NCI-H748 treated with DMSO at 0.1 percent for 48 hours (cell line): ENCODE measurements at places on chromosomes 1 and 21.

DNA sequence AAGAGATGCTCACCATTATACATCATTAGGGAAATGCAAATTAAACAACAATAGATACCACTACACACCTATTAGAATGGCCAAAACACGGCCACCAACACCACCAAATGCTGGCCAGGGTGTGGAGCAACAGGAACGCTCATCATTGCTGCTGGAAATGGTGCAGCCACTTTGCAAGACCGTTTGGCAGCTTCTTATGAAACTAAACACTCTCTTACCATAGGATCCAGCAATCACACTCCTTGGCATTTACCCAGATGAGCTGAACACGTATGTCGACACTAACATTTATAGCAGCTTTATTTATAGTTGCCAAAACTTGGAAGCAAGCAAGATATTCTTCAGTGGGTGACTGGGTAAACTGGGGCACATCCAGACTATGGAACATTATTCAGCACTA, 28.9 kb upstream of the ADARB1 start:
- DNase-seq, result no peak

DNA sequence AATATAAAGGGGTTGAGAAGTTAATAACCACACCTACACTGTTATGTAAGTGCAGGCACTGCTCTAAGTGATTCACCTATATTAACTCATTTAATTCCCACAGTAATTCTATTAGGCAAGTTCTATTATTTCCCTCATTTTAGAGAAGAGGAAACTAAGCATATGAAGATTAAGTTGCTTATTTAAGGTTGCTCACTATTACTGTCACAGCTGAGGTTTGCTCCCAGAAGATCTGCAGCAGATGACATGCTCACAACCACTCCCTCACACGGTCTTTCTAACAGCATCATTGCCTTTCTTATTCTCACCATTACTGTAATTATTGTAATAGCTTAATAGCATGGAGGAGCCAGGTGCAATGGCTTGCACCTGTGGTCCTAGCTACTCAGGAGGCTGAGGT, 196.4 kb upstream of the GREM2 start:
- no peak for DNase-seq

DNA sequence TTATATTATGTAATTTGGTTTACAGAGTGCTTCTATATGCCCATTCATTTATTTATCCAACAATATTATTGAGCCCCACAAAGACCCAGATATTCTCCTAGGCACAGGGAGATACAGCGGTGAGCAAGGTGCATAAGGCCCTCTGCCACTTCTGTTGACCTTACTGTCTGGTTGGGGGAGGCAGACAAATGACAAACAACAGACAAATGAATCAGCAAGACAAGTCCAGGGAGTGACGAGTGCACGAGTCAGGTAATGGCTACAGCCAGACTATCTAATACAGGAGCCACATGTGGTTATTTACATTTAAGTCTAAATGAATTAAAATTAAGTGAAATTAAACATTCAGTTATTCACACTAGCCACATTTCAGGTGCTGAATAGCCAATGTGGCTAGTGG, 22.0 kb upstream of the BCAR3 start:
- no peak for DNase-seq

DNA sequence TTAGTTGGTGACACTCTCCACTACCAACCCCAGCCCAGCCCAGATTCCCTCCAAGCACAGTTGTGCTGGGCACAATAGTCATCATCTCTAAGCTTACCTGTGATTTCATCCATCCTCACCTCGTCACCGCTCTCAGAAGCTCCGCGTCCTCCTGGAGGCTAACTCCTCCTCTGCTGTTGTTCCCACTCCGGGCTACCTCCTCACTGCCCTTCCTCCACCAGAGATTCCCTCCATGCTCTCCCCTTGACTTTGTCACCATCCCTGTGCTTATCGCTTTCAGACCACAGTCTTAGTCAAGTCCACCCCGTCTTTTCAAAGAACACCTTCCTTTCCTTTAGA, 47.0 kb upstream of the KIF26B start:
- DNase-seq, result no peak

DNA sequence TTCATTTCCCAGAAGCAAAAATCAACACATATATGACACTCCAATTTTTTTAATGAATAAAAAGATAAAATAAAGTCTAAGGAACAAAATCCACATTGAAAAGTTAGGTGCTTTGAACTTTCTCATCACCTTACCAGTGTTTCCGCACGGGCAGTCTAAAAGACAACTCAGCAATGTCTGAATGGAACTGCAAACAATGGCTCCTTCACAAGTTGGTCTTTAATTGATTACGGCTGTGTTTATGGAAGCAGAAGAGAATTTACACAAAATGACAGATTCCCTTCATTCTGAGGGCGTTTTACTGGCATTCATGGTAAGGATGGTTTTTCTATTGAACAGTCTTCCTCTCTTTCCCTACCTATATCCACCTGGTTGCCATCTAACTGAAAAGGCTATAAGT, 65.0 kb upstream of the RNPC3 start:
- DNase-seq, result no peak

DNA sequence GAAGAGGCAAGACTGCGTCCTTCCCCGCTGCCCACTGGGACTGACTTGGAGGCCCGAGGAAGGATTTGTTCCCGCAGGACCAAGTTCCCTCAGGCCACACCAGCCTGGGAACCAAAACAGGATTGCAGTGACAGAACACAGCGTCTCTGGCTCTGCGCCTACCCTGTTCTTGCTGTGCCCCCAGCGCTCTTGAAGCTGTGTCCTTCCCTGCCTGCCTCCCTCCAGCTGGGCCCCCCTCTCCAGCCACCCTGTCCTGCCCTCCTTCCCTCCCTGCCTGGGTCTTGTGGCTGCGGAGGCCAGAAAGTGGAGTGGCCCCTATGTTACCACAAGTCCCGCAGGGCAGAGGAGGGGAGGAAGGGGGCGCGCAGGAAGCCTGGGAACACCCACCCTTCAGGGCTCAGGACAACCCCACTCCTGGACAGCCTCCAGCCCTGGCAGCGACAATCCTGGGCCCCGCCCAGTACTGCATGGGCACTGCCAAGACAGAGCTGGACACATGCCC, 164.9 kb downstream of the DYRK1A start:
- no peak for DNase-seq
